WTC11 (cell line): ENCODE measurements at places on chromosomes 4 and X. TPM values are rescaled to one million over a fixed set of nuclear protein-coding genes. Genes with fewer than 3 reads are reported as not detected.
A peak's percentile ranks its signal among the peaks of the same experiment; 100 is the strongest.

Gene KIF4A
- 34.9 to 36.2 TPM (median 35.5 TPM) in 3 replicates for total RNA-seq

Gene FGF5
- not detected in 3 replicates for total RNA-seq

Gene NALF2
- 13.1 to 14.0 TPM (median 13.7 TPM) in 3 replicates for total RNA-seq

Gene GSX2
- not detected in 3 replicates for total RNA-seq

Gene WAS
- 0.79 to 1.6 TPM (median 0.96 TPM) in 3 replicates for total RNA-seq

Gene HTR2C
- 1.7 to 2.4 TPM (median 2.3 TPM) in 3 replicates for total RNA-seq

Gene GYPE
- not detected in 3 replicates for total RNA-seq

Gene NPY1R
- 18.0 to 21.5 TPM (median 21.3 TPM) in 3 replicates for total RNA-seq

Gene PRAF2
- total RNA-seq = 14.8 to 16.1 TPM (median 15.0 TPM) in 3 replicates

Gene RASSF6
- 0.15 to 0.27 TPM (median 0.18 TPM) in 3 replicates for total RNA-seq

Gene MOSPD2
- total RNA-seq = 13.0 to 13.2 TPM (median 13.1 TPM) in 3 replicates

Gene STS
- total RNA-seq = 0.87 to 1.3 TPM (median 0.96 TPM) in 3 replicates

Gene MAGEA1
- total RNA-seq = not detected in 3 replicates

Gene GAB3
- total RNA-seq = 0.66 to 1.0 TPM (median 0.72 TPM) in 3 replicates

Gene USP17L24
- total RNA-seq = not detected in 3 replicates

Gene ERCC6L
- total RNA-seq = 17.8 to 19.8 TPM (median 18.4 TPM) in 3 replicates

Gene DDX53
- total RNA-seq = not detected in 3 replicates

Gene SFRP2
- total RNA-seq = 417 to 505 TPM (median 497 TPM) in 3 replicates

GRCh38 chr4:145485120-145485519, 3.5 kb downstream of the SMAD1 start:
- no peak for DNase-seq

DNA sequence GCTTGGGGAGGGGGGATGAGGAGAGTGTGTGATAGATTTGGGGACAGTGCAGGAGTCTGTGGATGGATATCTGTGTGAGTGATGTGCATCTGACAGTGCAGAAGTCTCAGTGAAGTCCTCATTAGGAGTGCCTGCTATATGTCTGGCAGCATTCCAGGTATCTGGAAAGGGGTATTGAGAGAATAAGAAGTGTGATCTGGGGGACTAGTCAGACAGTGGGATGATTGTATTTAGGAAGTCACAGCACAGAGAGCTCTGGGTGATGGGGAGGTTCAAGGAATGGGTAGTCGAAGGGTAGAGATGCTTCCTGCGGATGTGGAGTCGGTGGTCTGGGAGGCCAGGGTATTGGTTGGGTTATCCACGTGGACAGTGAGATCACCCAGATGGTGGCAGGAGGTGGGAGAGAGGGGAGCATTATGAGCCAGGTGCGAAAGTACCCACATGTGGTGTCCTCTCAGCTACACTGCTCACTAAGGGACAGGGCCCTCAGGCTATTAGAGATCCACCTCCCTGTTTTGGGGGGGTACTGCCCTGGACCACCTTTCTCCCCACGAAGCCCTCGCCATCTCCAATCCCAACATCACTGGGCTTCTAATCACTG, 9.8 kb downstream of the MAGED2 start:
- DNase-seq = no peak

DNA sequence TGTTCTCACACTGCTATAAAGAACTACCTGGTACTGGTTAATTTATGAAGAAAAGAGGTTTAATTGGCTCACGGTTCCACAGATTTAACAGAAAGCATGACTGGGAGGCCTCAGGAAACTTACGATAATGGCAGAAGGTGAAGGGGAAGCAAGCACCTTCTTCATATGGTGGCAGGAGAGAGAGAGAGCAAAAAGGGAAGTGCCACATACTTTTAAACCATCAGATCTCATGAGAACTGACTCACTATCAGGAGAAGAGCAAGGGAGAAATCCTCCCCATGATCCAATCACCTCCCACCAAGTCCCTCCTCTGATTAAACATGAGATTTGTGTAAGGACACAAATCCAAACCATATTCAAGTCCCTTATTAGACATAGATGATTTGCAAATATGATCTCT, 12.3 kb upstream of the RAP2C start:
- DNase-seq = no peak

- no peak for DNase-seq
Observed at GRCh38 chrX:28158019-28158777, 176.9 kb upstream of the DCAF8L1 start.

- peak; percentile 77 for DNase-seq
Observed at GRCh38 chrX:103533511-103534216, 14.4 kb upstream of the RAB40A start.

DNA sequence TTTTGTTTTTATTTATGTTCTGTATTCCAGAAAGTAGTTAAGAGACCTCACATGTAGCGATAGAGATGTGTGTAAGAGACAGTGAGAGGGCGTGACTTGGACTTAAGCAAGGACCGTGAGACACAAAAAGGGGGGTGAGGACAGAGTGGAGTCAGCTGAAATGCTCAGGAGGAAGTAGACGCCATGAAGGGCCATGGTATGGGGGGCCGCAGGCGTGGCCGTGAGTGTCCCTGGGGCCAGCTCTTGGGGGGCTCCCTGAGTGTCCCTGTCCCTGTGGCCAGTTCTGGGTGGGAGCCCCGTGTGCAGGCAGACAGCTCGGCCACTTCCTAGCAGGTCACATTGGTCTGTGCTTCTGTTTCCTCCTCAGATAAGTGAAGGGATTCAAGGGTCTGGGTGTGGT, 23.0 kb upstream of the MSANTD1 start:
- no peak for DNase-seq

- DNase-seq = no peak
Observed at GRCh38 chr4:1396806-1397455, 9.3 kb downstream of the NKX1-1 start.

- DNase-seq = no peak
Observed at GRCh38 chr4:53490161-53490956, 100.9 kb downstream of the LNX1 start.

GRCh38 chr4:68582339-68582717, 6.2 kb upstream of the UGT2B17 start:
- DNase-seq = no peak

- no peak for DNase-seq
Observed at GRCh38 chr4:110634350-110635162, 11.7 kb upstream of the PITX2 start.

DNA sequence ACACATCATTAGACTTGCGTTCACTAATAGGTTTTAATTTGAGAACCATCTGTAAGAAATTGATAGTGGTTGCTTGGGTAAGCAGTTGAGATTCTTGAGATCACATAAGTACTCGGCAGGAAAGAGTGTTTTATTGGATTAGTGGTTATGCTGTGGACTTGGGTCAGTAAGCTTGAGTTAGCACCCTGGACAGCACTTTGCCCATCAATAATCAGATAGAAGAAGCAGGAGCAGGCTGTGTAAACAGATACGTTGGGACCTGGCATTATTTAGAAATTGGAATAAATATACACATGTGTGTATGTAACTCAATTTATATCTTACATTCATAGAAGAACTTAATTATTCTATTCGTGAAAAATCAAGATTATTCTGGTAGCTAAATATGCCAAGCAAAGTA, 357.5 kb upstream of the SMIM31 start:
- no peak for DNase-seq

- no peak for DNase-seq
Observed at GRCh38 chr4:133972586-133972985, 229.0 kb downstream of the PABPC4L start.

DNA sequence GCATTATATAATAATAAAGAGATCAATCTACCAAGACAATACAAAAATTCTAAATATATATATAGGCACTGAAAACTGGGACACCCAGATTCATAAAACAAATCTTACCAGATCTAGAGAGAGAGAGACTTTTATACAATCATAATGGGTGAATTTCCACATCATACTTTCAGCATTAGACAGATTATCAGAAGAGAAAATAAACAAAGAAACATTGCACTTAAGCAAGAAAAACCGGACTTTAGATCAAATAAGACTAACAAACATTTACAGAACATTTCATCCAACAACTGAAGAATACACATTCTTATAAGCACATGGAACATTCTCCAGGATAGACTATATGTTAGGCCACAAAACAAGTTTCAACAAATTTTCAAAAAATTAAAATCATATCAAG, 245.1 kb downstream of the INPP4B start:
- no peak for DNase-seq

GRCh38 chr4:129453524-129454200, 357.7 kb downstream of the C4orf33 start:
- no peak for DNase-seq

DNA sequence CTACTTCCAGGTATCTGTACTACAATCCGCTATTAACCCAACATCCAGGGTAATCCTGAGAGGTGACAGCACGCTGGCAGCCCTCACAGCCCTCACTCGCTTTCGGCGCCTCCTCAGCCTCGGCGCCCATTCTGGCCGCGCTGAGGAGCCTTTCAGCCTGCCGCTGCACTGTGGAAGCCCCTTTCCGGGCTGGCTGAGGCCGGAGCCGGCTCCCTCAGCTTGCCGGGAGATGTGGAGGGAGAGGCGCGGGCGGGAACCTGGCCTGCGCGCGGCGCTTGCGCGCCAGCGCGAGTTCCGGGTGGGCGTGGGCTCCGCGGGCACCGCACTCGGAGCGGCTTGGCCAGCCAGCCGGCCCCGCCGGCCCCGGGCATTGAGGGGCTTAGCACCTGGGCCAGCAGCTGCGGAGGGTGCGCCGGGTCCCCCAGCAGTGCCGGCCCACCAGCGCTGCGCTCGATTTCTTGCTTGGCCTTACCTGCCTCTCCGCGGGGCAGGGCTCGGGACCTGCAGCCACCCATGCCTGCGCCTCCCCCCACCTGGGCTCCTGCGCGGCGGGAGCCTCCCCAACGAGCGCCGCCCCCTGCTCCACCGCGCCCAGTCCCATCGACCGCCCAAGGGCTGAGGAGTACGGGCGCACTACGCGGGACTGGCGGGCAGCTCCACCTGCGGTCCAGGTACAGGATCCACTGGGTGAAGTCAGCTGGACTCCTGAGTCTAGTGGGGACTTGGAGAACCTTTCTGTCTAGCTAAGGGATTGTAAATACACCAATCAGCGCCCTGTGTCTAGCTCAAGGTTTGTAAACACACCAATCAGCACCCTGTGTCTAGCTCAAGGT, 87.3 kb downstream of the PRSS12 start:
- DNase-seq = peak; percentile 63

GRCh38 chr4:27090406-27090805, 229.8 kb downstream of the STIM2 start:
- no peak for DNase-seq

GRCh38 chr4:114782415-114783214, 184.0 kb downstream of the UGT8 start:
- no peak for DNase-seq

DNA sequence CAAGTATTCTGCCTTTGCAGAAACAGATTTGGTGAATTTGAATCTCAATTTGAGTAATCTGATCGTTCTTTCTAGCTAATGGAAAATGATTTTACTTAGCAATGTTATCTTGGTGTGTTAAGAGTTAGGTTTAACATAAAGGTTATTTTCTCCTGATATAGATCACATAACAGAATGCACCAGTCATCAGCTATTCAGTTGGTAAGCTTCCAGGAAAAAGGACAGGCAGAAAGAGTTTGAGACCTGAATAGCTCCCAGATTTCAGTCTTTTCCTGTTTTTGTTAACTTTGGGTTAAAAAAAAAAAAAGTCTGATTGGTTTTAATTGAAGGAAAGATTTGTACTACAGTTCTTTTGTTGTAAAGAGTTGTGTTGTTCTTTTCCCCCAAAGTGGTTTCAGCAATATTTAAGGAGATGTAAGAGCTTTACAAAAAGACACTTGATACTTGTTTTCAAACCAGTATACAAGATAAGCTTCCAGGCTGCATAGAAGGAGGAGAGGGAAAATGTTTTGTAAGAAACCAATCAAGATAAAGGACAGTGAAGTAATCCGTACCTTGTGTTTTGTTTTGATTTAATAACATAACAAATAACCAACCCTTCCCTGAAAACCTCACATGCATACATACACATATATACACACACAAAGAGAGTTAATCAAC, 15.3 kb downstream of the PLP1 start:
- DNase-seq = no peak

GRCh38 chr4:159210975-159211374, 108.1 kb downstream of the RAPGEF2 start:
- no peak for DNase-seq

- no peak for DNase-seq
Observed at GRCh38 chr4:160414496-160414895, 1311.6 kb downstream of the RAPGEF2 start.

GRCh38 chr4:168701061-168701460, 204.2 kb downstream of the PALLD start:
- DNase-seq = no peak

- DNase-seq = no peak
Observed at GRCh38 chr4:136036744-136037143, 1495.5 kb downstream of the PCDH18 start.
